ENCODE measurements at places on chromosomes 4 and X.

- DNase-seq = no peak
Measured at GRCh38 chr4:37522996-37523395, 163.2 kb downstream of the RELL1 start.

DNA sequence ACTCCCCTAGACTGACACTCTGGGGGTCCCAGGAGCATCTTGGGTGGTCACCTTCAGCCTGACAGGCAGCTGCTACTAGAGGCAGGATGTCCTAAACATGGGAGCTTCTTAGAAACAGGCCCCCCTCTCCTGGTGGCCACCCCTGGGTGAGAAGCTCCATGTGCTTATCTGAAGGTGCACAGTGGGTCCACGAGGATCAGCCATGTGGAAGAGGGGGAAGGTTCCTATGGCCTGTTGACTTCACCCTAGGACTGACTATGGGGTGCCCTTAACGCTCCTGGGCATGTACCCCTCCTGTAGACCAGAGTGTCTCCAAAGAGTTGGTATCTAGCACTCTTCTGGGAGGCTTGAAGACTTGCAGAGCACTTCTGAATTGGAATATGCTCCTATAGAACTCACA, 22.9 kb upstream of the WDR1 start:
- DNase-seq = no peak

GRCh38 chr4:22921936-22922335, 229.2 kb downstream of the GBA3 start:
- no peak for DNase-seq

- DNase-seq = no peak
Measured at GRCh38 chr4:183984566-183984965, 79.5 kb downstream of the STOX2 start.

DNA sequence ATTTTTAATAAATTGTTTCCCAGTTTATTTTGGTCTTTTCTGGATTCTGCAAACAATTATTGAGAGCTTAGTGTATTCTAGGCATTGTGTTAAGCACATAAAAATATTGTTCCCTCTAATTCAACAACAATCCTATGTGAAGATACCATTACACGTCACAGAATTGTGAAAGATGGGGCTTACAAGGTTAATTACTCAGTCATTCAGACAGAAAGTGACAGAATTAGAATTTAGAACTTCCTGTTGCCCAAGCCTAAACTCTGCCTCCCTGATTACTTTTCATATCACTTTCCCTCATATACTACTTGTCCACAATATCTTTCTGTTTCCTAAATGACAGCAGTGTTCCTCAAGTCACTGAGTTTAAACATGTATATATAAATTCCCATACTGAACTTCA, 186.7 kb upstream of the VEGFC start:
- no peak for DNase-seq

DNA sequence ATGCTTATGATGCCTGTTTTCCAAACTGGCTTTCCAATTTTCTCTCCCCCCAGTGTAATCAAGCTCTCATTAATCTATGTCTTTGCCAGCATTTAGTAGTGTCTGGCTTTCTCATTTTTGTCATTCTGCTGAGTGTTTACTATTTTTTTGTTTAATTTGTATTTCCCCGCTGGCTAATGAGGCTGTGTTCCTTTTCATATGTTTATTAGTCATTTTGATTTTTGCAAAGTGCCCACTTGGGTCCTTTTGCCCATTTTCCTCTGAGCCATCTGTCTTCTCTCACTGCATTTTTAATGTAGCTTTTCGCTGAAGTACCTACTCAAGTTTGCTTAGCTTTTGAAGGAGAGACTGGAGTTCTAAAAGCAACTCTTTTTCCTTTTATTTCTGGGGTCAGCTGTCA, 14.7 kb downstream of the DCK start:
- no peak for DNase-seq

GRCh38 chrX:65667157-65667502, 324 bp upstream of the MSN start:
- DNase-seq = no peak

Measured in activated naive CD8-positive, alpha-beta T cell treated with anti-CD3 and anti-CD28 coated beads, Interleukin-2, amount 50 U/mL, for 24 hours (primary cell).